ENCODE measurements at places on chromosomes 2 and 18.

DNA sequence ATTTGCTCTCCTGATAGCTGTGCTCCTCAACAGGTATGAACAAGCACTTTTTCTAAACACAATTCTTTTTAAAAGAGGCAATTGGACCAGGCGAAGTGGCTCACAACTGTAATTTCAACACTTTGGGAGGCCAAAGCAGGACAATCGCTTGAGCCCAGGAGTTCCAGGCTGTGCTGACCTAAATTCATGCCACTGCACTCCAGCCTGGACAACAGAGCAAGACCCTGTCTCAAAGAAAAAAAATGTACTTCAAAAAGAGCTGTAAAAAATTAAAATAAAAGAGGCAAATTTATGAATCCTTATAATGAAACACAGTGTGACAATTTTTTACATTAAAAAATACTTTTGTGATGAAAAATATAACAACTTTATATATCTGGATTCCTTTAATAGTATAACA, 1.8 kb upstream of the FAM124B start:
- no peak for DNase-seq

DNA sequence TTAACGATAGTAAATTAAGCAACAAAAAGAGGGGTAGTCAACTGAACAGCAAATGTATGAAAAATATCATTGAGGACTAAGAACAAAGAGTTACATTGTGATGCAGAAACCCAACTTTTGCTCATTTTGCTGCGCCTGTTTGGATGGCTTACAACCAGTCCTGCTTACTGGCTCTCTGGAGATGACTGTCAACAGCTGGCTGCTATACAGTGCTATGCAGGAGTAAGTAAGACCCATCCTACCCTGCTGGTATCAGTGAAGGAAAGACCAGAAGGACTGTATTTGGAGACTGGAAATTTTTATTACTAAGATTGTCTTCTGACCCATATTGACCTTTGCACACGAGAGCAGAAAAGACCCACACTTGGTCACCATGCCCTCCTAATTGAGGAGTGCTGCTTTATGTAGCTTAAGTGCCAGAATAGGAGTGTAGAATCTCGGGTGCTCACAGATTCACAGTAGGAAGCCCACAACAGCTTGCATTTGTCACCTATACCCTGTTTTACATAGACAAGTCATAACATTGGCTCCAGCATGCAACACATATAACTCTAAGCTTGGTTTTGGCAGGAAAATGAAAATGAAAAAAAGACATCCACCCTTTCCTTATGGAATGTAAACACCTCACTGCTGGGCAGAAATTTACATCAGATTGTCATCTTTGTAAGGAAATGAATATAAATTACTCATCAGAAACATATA, 1915.0 kb upstream of the CELF4 start:
- no peak for DNase-seq

GRCh38 chr2:9212010-9212635, 5.5 kb downstream of the ASAP2 start:
- DNase-seq, result no peak

DNA sequence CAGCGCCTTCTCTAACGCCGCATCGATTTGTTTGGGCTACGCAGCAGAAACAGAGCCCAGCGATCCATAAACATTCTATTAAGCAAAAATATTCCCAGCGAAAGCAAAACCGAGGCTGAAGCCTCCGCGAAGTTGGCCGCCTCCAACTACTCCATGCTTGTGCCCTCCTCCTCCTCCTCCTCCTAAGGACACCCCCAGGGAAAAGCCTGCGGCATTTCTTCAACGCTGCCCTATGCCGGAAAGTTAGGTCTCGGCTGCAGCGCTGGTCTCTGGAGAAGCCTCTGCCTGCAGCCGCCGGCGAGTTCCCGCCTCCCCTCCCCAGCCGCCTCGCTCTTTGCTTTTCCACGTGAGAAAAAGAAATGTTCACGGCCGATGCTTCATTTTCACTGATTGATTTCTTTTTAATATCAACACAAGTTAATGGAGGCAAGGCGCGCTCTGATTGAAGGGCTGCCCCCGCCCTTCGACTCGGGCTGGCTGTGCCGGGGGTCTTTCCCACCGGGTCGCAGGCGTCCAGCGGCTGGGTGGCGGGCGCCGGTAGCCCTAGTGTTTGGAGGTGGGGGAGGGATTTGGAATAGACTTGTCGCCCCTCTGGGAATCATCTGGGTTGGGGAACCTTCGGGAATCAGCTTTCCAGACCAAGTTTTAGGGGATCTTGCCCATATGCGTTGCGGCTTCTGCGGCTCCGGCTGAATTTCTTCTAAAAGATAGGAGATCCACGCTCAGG, 3.9 kb downstream of the NRP2 start:
- DNase-seq, result no peak

DNA sequence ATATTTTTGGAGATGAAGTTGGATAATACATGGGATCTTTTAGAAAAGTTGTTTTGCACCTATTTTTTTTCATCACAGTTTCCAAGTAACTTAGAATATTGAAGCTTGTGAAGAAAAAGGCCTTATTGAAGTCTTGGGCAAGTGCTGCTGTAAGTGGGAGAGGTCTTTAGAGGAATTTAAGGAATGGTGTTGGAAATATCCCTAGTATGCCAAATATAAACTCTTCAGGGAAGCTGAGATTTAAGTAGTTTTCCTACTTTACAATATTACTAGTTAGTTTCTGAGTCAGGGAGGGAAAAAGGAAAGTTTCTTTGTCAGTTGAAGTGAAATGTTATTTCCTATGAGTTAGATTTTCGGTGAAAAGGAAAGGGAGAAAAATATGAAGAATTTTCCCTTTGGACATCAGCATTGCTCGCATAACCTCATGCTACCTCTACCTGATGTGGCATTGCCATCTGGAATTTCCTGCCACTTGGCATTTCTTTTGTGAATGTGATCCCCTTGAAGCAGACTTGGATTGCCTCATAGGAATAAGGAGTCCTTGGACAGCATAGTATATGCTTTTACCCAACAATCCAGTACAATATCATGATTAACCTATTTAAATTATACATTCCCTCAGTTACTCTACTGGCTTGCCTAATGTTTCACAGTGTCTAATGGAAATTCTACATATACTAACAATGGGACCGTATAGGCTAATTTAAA, 12.1 kb downstream of the PLEKHH2 start:
- DNase-seq, result no peak

DNA sequence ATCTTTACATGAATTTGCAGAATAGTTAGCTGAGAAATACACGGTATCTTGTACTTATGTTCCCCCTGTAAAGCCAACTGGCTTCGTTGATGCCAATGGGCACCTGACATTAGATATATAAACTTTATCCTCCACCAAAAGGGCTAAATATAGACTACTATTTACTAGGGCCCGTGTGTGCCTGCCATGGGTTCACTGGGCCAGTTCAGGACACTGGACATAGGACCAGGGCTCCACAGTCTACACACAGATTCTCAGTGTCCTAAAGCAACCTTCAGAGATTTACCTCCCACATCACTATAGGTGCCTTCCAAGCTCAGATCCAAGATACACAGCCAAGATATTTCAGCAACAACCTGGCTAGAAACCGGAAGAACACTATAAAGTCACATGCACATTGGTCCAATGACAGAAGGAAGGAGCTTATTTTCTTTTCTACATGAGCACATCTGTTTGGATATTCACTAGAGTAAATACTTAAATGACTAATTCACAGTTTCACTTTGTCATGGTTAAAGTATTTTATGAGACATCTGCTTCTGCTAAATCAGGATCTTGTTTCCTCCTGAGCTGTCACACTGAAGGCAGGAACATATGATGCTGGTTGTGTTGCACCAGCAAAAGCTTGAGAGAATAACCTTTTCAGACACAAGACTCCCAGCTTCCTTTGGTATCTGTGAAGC, 95.1 kb downstream of the MYO5B start:
- DNase-seq, result no peak

Measured in activated T-helper 1 cell treated with Interleukin-2 at 50 U/mL for 16 hours (primary cell).